ENCODE measurements at places on chromosomes 16 and 17. TPM values are rescaled to one million over a fixed set of nuclear protein-coding genes. Genes with fewer than 3 reads are reported as not detected.

NPIPA7 gene
- total RNA-seq: not detected

CIITA gene
- 0.74 TPM for total RNA-seq

LPO gene
- not detected for total RNA-seq

PYY gene
- not detected for total RNA-seq

USP32 gene
- 73.2 TPM for total RNA-seq

TRAPPC1 gene
- 15.3 TPM for total RNA-seq

PRSS22 gene
- not detected for total RNA-seq

TAX1BP3 gene
- 222 TPM for total RNA-seq

TP53TG3 gene
- not detected for total RNA-seq

DYNLL2 gene
- total RNA-seq: 17.4 TPM

ADAMTS18 gene
- 0.08 TPM for total RNA-seq

NOG gene
- not detected for total RNA-seq

ACSM2A gene
- total RNA-seq: not detected

MGAT5B gene
- 0.74 TPM for total RNA-seq

MARVELD3 gene
- not detected for total RNA-seq

DNA sequence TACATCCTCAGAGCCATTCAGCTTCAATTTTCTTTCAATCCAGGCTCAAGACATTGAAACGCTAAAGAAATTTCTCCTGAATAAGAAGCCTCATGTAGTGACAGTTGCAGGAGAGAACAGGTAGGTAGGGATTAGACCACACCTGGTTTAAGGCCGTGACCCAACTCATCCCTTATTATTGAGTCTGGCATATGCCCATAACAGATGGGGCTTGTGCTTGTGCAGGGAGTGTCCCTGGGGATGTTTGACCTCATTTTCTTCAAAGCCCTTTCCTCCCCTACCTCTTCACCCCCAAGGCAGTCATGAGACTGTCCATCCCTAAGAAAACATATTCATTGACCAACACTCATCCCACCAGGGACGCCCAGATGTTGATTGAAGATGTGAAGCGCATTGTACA lies 24.3 kb downstream of the SUPT6H start:
- DNase-seq: no peak

DNA sequence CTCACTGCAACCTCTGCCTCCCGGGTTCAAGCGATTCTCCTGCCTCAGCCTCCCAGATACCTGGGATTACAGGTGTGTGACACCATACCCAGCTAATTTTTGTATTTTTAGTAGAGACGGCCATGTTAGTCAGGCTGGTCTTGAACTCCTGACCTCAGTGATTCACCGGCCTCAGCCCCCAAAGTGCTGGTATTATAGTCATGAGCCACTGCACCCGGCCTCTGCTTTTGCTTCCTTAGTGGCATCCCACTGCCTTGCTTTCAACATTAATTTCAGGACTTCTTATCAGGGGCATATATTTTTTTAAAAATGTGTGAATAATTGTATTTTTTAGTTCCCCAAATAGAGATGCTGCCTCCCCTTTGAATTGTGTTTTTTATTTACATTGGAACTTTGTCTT lies 98.8 kb downstream of the SYCE1L start:
- DNase-seq: peak; percentile 37

GRCh38 chr17:14289162-14289561 lies 11.7 kb upstream of the HS3ST3B1 start:
- DNase-seq: no peak

GRCh38 chr17:18859256-18859655 lies 1.3 kb downstream of the PRPSAP2 start:
- peak; percentile 81 for DNase-seq

DNA sequence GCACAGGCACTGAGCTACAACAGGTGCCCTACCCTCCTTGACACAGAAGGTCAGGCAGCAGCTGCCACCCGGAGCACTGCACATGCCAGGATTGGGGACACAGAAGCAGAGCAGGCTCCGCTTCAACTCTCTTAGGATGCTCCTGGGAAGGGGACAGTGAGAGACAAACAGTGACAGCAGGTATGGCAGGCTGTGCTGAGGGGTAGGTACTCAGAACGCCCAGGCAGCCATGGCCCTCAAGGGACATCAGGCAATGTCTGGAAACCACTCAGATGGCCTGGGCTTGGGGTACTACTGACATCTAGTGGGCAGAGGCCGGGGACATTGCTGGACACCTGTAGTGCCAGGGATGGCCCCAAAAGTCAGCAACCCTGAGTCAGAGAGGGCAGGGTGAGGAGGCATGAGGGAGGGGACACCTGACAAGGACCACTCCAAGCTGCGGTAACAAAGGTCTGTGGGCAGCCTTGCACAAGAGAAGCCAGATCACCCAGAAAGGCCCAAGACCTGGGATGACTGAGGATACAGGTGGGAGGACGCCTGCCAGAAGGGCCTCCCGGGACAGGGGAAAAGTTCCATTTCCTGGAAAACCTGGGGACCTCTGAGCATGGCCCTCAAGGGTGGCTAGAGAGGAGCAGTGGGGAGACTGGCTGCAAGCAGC lies 21.2 kb downstream of the PEMT start:
- peak; percentile 40 for DNase-seq

DNA sequence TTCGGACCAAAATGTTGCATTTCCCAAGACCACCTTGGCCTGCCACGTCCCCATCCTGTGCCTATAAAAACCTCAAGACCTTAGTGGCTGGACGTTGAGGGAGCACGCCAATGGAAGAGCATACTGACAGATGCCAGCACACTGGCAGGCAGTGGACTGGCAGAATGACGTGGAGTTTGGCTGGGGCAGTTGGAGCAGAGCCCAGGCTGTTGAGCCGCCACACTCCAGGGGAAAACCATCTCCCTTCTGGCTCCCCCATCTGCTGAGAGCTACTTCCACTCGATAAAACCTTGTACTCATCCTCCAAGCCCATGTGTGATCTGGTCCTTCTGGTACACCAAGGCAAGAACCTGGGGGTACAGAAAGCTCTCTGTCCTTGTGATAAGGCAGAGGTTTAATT lies 494.1 kb downstream of the CDH11 start:
- no peak for DNase-seq

DNA sequence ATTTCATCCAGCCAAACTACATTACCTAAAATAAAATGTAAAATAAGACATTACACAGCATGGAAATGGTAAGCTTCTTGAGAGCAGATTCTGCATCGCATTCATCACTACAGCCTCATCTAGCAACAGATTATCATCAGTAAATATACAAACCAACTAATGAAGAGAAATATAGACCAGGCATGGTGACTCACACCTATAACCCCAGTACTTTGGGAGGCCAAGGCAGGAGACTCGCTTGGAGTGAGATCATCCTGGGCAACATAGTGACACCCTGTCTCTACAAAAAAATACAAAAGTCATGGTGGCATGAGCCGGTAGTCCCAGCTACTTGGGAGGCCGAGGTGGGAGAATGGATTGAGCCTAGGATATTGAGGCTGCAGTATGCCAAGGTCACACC lies 19.9 kb downstream of the NCBP3 start:
- DNase-seq: no peak

DNA sequence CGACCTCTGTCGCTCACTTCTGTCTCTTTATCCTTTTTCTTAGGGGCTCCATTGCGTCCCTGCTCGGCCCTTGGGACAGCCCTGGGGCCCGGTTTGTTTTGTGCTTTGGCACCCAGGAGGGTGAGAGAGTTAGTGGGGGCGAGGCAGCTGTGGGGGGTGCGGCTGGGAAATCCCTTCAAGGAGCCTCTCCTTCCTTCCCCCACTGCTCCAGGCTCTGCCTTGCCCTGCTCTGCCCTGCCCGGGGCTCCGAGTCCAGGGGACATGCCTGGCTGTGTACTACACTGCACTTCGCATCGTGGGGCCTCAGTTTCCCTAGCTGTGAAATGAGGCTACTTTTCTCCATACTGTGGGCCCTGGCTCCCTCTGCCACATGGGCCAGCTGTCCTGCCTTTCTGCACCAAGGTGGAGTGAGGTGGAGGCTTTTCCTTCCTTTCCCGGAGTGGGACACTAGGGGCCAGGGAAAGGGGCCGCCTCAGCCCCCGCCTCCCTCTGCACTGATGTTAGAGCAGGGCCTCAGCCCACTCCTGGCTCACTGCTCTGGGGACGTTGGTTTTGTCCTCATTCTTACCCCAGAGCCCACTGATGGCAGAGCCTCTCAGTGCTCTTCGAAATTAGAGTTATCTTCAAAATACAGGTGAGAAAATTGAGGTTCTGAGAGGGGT lies 980 bp downstream of the LLGL1 start:
- DNase-seq: no peak

DNA sequence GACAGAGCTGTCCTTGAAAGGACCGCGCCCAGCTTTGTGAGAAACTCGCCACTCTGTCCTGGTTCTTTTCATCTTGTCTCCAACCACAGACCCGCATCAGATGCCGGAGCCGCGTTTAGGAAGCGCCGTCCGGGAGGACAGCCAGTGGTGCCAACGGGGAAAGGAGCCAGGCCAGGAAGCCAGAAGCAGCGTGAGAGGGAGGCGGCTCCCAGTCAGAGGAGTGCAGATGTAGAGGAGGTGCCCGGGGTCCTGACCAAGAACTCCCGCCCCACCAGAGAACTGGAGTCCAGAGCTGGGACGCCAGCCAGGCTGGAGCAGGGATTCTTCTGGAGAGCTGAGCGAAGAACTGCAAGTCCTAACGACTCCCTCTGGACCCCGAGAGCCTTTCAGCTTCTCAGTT lies 49.3 kb upstream of the TNRC6C start:
- DNase-seq: peak; percentile 31

- no peak for DNase-seq
These were observed 132.0 kb downstream of the BRIP1 start for GRCh38 chr17:61731330-61731729.

- no peak for DNase-seq
These were observed 1199.3 kb downstream of the CDH11 start for GRCh38 chr16:63922560-63922959.

- no peak for DNase-seq
These were observed 68.3 kb downstream of the GTF3C1 start for GRCh38 chr16:27481282-27481934.

- DNase-seq: no peak
These were observed 103.8 kb downstream of the RAB11FIP4 start for GRCh38 chr17:31495022-31495885.

- peak; percentile 66 for DNase-seq
These were observed 22.1 kb upstream of the GNA13 start for GRCh38 chr17:65078441-65079160.

DNA sequence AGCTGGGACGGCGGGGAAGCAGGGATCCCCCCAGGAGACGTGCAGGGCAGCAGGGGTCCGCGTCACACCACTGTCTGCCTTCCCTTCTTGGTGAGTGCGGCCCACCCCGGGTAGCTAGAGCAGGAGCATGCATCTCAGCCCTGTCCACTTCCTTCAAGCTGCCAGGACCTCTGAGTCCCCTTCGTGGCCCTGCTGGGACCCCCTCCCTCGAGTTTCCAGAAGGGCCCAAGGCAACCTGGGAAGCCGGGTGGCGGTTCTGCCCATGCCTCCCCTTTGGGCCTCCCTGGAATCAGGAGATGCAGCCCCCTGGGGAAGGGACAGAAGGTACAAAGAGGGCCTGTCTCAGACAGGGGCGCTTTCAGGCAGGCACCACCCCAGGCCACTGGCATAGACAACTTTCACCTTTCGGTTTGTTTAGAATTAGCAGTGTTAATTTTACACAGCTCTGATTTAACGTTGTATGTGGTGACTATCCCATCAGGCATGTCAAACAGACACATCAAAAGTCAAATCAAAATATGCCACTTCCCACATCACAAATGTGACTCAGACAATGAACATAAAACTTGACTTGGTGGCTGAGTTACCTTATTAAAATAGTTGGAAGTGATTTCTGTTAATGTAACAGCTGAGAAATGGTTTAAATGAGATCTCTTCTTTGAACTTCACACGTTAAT lies 94.5 kb upstream of the METRNL start:
- no peak for DNase-seq

GRCh38 chr17:38730526-38731379 lies 612 bp downstream of the CISD3 start:
- DNase-seq: peak; percentile 47

- peak; percentile 25 for DNase-seq
These were observed 137.2 kb upstream of the RPH3AL start for GRCh38 chr17:489758-490329.

DNA sequence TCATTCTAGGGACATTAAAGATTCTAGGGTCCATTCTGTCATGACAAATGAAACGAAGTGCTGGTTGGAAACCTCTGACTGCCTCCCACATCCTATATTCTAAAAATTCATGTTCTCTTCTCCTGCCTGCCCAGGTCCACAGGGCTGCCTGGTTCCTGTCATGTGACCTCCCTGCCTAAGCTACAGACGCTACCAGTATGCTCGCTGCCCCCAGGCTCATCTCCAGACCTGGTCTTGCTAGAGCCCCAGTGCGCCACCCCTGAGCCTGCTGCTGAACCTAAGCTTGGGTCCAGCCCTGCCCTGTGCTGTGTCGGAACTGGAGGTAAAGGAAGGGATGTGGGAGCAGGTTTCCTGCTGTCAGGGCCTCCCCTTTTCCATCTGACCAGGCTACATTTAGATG lies 231.6 kb upstream of the CDH5 start:
- DNase-seq: no peak

GRCh38 chr17:1190751-1191331 lies 11.1 kb upstream of the ABR start:
- DNase-seq: no peak

GRCh38 chr17:61984821-61985220 lies 57.0 kb upstream of the INTS2 start:
- no peak for DNase-seq

GRCh38 chr16:87704754-87705353 lies 60.9 kb downstream of the KLHDC4 start:
- no peak for DNase-seq

GRCh38 chr17:17911001-17911613 lies 61.1 kb downstream of the TOM1L2 start:
- no peak for DNase-seq

- no peak for DNase-seq
These were observed 40.8 kb upstream of the ENDOV start for GRCh38 chr17:80374039-80374731.

Data from fibroblast of the aortic adventitia (primary cell).